ENCODE measurements at places on chromosomes 6 and 20.

DNA sequence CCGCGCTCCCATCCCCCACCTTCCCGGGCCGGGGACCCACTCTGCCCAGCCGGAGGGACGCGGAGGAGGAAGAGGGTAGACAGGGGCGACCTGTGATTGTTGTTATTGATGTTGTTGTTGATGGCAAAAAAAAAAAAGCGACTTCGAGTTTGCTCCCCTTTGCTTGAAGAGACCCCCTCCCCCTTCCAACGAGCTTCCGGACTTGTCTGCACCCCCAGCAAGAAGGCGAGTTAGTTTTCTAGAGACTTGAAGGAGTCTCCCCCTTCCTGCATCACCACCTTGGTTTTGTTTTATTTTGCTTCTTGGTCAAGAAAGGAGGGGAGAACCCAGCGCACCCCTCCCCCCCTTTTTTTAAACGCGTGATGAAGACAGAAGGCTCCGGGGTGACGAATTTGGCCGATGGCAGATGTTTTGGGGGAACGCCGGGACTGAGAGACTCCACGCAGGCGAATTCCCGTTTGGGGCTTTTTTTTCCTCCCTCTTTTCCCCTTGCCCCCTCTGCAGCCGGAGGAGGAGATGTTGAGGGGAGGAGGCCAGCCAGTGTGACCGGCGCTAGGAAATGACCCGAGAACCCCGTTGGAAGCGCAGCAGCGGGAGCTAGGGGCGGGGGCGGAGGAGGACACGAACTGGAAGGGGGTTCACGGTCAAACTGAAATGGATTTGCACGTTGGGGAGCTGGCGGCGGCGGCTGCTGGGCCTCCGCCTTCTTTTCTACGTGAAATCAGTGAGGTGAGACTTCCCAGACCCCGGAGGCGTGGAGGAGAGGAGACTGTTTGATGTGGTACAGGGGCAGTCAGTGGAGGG, 2.8 kb downstream of the SOX4 start:
- DNase-seq = no peak

- no peak for DNase-seq
Observed at GRCh38 chr20:1225263-1225782, 521 bp upstream of the RAD21L1 start.

GRCh38 chr20:16244892-16245291, 328.4 kb downstream of the KIF16B start:
- no peak for DNase-seq

- no peak for DNase-seq
Observed at GRCh38 chr6:33050014-33050810, 23.2 kb downstream of the HLA-DPA1 start.

- no peak for DNase-seq
Observed at GRCh38 chr6:136693090-136693489, 99.2 kb downstream of the MAP3K5 start.

GRCh38 chr6:12069891-12070529, 57.9 kb downstream of the HIVEP1 start:
- DNase-seq = no peak

Measured in stimulated activated CD4-positive, alpha-beta T cell treated with anti-CD3 and anti-CD28 coated beads, Interleukin-1b, Interleukin-23, amount 100 ng/mL, for 1 hour (primary cell).